Naive B cell (primary cell): ENCODE measurements at places on chromosomes 1 and 21.

GRCh38 chr1:147201276-147201675 is 23.9 kb downstream of the FMO5 start:
- peaks cover 44% of the 10 kb centered on the region for H3K4me1 ChIP-seq
- H3K27me3 ChIP-seq, result no peaks in the 10 kb centered on the region
- no peak overlapping the region for H3K4me3 ChIP-seq

- no peak for DNase-seq
- no peaks in the 10 kb centered on the region for H3K4me1 ChIP-seq
- H3K27ac ChIP-seq, result no peak overlapping the region
These were observed 48.7 kb downstream of the FHAD1 start for GRCh38 chr1:15295696-15296095.

- DNase-seq, result no peak
- H3K27me3 ChIP-seq, result no peaks in the 10 kb centered on the region
- peaks cover 17% of the 10 kb centered on the region for H3K4me1 ChIP-seq
- no peak overlapping the region for H3K4me3 ChIP-seq
- H3K36me3 ChIP-seq, result no peaks in the 10 kb centered on the region
These were observed 5.4 kb downstream of the JUN start for GRCh38 chr1:58778385-58779000.

GRCh38 chr1:116375148-116375886 is 2.3 kb downstream of the ATP1A1 start:
- H3K27me3 ChIP-seq, result peaks cover 14% of the 10 kb centered on the region
- H3K4me3 ChIP-seq, result peak overlapping the region; percentile 96
- peaks cover 46% of the 10 kb centered on the region for H3K4me1 ChIP-seq
- H3K27ac ChIP-seq, result peak overlapping the region; percentile 72
- H3K36me3 ChIP-seq, result no peaks in the 10 kb centered on the region

DNA sequence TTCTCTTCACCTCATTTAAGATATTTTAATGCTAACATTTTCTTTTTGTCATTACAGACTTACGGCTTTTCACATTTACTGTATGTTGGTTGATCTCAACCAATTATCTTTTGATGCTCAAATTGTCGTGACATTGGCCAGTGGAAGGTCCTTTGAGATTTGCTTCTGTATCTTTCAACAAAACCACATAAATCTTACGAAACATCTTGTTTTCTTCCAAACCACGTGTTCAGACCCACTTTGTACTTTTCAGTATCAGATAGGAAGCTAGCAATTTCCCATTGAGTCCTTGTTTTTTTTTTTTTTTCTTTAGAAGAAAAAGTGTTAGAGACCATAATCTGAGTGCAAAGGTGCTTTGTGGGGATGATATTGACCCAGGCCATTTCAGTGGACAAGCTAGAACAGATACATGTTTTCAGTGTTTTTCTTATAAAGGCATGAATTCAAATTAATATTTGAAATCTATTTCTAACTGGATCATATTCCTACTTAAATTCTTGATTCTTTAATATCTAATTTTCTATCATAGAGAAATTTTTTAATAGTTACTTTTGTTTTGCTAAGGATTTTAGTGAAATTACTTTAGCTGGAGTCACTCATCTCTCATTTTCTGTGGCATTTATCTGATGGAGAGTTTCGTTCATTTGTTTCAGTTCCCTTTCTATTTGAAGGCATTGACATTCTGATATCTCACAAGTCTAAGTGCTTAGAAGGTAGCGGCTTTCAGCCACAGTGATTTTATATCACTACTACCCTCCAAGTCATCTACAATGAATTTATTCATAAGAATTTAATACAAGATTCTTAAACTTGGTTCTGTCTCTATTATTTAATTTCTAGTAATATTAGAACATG is 26.7 kb downstream of the ATG4C start:
- peak overlapping the region; percentile 83 for H3K27ac ChIP-seq
- peak; percentile 47 for DNase-seq
- peaks cover 20% of the 10 kb centered on the region for H3K36me3 ChIP-seq
- H3K4me3 ChIP-seq, result no peak overlapping the region

DNA sequence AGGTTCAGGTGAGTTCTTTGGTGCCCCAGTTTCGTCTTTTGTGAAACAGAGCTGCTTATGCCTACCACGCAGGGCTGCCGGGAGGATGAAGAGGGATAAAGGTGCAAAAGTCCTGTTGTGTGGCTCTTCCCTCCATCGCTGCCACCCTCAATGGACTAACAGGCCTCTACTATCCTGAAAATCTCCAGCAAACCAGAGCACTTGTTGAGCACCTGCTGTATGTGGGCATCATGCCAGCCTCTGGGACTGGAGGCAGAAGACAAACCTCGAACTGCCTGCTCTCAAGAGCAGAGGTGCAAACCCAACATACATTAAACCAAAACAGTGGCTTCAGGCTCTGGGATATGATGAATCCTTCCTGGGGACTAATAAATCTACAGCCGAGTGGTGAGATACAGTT is 174.1 kb downstream of the ACTL8 start:
- peaks cover 37% of the 10 kb centered on the region for H3K27me3 ChIP-seq
- H3K27ac ChIP-seq, result no peak overlapping the region
- no peak overlapping the region for H3K4me3 ChIP-seq
- no peaks in the 10 kb centered on the region for H3K36me3 ChIP-seq
- DNase-seq, result no peak

DNA sequence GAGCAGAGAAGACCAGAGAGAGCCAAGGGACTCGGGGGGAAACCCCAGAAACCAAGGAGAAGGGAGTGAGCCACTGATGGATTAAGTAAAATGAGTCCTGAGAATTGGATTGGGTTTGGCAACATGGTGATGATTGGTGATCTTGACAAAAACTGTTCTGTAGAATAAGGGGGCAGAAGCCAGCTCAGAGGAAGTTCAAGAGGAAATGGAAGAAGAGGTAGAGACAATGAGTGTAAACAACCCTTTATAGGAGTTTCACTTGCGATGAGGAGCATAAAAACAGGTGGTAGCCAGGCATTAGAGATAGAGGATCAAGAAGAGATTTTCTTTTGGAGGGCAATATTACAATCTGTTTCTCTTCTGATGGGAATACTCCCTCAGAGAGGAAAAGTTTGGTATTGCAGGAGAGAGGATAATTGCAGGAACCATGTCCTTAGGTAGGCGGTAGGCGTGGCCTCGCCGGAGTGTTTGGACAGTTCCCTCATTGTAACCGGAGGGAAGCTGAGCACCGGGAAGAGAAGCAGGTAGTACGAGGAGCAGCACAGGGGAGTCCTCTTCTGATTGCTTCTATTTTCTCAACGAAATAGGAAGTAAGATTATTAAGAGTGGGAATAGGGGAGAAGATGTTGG is 68.4 kb upstream of the TENT5C start:
- H3K4me1 ChIP-seq, result peaks cover 11% of the 10 kb centered on the region
- H3K27me3 ChIP-seq, result no peaks in the 10 kb centered on the region
- no peaks in the 10 kb centered on the region for H3K36me3 ChIP-seq
- DNase-seq, result peak; percentile 37

- H3K27ac ChIP-seq, result no peak overlapping the region
- no peak for DNase-seq
- H3K4me3 ChIP-seq, result no peak overlapping the region
- H3K27me3 ChIP-seq, result no peaks in the 10 kb centered on the region
- H3K36me3 ChIP-seq, result no peaks in the 10 kb centered on the region
These were observed 607.0 kb downstream of the NPHP4 start for GRCh38 chr1:5385096-5385799.

GRCh38 chr1:150146849-150147542 is 2.7 kb upstream of the PLEKHO1 start:
- peaks cover 48% of the 10 kb centered on the region for H3K4me1 ChIP-seq
- no peak for DNase-seq
- peak overlapping the region; percentile 96 for H3K4me3 ChIP-seq
- H3K27me3 ChIP-seq, result no peaks in the 10 kb centered on the region

- H3K4me1 ChIP-seq, result no peaks in the 10 kb centered on the region
- no peak for DNase-seq
- H3K27me3 ChIP-seq, result peaks cover 4% of the 10 kb centered on the region
These were observed 51.9 kb upstream of the C8B start for GRCh38 chr1:57017717-57018116.

- H3K4me3 ChIP-seq, result no peak overlapping the region
- H3K27me3 ChIP-seq, result peaks cover 15% of the 10 kb centered on the region
- peaks cover 4% of the 10 kb centered on the region for H3K4me1 ChIP-seq
- H3K36me3 ChIP-seq, result no peaks in the 10 kb centered on the region
- DNase-seq, result no peak
These were observed 22.2 kb downstream of the SLC26A9 start for GRCh38 chr1:205920861-205921569.

DNA sequence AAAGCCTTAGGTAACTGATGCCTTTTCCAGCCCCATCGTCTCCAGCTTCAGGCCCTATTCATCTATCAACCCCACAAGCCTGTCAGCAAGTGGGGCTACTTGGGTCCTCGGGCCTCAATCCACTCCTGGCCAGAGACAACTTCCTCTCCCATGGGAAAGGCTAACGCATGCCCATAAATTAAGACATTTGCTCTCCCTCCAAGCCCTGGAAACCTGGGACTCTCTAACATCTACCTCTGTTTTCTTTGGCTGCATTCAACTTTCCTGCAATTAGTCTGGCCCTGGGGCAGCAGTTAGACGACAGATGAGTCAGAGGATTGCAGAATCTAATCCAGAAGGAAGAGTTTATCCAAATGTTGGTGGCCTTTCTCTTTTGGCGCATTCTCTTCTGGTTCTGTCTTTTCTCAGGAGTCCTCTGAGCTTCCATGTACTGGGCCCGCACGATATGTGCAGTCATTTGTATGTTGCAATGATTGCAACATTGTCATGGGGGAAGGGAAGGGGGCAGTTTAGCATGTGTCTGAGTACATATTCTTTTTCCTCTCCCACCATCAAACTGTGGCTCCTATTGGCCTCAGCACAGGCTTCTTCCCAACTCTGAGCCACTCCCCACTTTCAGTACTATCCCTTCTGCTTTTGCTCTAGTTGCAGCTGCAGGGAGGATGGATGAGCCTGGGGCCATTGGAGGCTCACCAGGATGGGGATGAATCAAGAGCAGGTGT is 54.4 kb downstream of the NAV1 start:
- DNase-seq, result no peak
- no peak overlapping the region for H3K27ac ChIP-seq
- no peaks in the 10 kb centered on the region for H3K4me1 ChIP-seq
- H3K27me3 ChIP-seq, result no peaks in the 10 kb centered on the region

- H3K4me3 ChIP-seq, result no peak overlapping the region
- no peak overlapping the region for H3K27ac ChIP-seq
- peaks cover 9% of the 10 kb centered on the region for H3K4me1 ChIP-seq
- no peaks in the 10 kb centered on the region for H3K36me3 ChIP-seq
- H3K27me3 ChIP-seq, result peaks cover 10% of the 10 kb centered on the region
These were observed 9.1 kb upstream of the CREG1 start for GRCh38 chr1:167562702-167563101.

DNA sequence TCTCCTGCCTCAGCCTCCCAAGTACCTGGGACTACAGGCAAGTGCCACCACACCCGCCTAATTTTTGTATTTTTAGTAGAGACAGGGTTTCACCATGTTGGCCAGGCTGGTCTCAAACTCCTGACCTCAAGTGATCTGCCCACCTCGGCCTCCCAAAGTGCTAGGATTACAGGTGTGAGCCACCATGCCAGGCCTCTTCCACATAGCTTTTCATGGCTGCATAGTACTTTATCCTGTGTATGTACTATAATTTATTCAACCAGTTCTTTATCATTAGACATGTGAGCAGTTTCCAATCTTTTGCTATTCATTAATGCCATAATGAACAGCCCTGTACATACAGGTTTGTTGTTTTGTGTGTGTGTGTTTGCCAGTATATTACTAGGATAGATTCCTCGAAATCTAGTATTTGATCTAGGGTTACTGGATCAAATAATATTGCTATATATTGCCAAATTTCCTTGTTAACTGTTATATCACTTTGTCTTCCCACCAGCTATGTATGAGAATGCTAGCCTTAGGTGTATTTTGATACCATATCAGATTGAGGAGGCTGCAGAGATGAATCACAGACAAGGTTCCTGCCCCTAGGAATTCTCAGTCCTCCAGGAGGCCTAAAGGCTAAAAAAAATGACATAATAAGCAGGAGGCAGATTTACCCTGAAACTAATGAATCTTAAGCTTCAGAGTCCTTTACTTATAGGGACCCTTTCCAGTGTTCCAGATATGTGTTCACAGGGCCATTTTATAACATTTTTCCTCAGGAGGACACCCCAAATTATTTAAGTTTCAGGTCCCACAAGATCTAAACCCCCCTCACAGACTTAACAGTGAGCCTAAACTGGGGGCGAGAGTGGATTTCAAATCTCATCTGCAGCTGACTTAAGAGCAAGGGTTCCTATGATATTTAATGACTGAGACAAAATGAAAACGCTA is 2.1 kb upstream of the PDIK1L start:
- H3K27ac ChIP-seq, result peak overlapping the region; percentile 93
- DNase-seq, result no peak
- peak overlapping the region; percentile 91 for H3K4me3 ChIP-seq
- H3K4me1 ChIP-seq, result peaks cover 12% of the 10 kb centered on the region
- peaks cover 4% of the 10 kb centered on the region for H3K27me3 ChIP-seq

DNA sequence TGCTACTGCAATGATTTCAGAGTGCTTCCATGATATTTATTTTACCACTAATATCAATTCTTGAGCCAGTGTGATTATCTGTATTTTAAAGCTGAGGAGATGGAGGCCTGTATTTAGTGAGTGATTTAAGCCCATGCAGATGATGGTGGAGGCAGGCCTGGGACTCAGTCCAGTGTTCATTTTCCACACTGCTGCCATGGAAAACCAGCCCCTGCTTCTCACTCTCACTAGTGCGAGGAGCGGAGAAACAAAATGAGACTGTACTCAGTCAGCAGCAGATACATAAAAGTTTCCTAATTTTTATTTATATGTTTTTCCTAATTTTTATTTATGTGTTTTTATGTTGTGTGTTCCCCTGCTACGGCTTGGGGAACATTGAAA is 32.8 kb downstream of the LRRC8B start:
- H3K4me1 ChIP-seq, result peaks cover 9% of the 10 kb centered on the region
- H3K27ac ChIP-seq, result no peak overlapping the region
- DNase-seq, result no peak
- H3K4me3 ChIP-seq, result no peak overlapping the region

GRCh38 chr1:173176246-173176645 is 30.9 kb downstream of the TNFSF4 start:
- no peaks in the 10 kb centered on the region for H3K27me3 ChIP-seq
- no peak overlapping the region for H3K4me3 ChIP-seq
- H3K36me3 ChIP-seq, result peaks cover 5% of the 10 kb centered on the region
- peak overlapping the region; percentile 86 for H3K27ac ChIP-seq
- H3K4me1 ChIP-seq, result peaks cover 18% of the 10 kb centered on the region

DNA sequence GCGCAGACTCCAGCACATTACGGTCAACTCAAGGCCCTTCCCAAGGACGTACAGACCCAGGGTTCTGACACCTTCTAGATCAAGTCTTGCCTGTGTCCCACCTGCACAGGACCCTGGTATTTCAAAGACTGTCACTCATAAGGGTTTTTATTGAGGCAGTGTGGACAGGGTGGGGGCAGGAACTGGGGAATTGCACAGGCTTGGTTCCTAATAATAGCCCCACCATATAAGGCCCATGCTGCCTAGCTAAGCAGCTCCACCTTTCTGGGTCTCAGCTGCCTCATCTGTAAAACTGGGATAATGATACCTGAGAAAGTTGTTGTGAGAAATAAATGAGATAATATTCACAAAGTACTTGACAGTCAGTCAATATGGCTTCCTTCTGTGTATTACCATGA is 55.3 kb upstream of the PUM1 start:
- no peak overlapping the region for H3K27ac ChIP-seq
- no peaks in the 10 kb centered on the region for H3K4me1 ChIP-seq
- H3K36me3 ChIP-seq, result no peaks in the 10 kb centered on the region
- peaks cover 9% of the 10 kb centered on the region for H3K27me3 ChIP-seq
- no peak for DNase-seq
